ENCODE measurements at places on chromosomes 7 and 10.

GRCh38 chr7:132899833-132900232 lies 182.1 kb downstream of the CHCHD3 start:
- no peak for DNase-seq

DNA sequence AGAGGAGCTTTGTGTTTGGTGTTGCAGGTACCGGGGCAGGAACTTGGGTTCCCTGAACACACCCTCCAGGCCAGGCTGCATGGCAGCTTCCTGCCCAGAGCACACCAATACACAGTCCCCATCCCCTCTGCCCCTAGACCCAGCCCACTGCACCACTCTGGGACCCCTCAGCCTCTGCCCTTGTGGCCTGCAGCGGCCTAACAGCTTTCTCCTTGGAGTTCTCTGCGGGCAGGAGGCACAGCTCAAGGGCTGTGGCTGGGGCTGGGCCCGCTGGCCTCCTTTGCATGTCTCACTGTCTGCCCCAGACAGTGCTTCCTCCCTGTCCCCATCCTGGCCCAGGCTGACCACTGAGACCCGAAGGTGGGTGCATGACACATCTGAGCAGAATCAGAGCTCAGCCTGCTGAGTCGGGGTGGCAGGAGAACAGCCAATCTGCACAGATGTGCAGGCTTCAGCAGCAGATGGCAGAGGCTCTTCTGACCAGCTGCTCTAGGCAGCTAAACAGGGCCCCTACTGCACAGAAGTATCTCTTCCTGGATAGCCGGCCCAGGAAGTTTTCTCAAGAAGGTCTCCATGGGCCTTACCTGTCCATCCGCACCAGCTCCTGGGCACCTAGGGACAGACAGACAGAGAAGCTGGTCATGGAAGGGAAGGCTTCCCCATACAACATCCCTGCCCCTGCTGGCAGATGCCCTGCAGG lies 20.8 kb downstream of the VSIR start:
- DNase-seq, result no peak

GRCh38 chr10:63582690-63583089 lies 61.5 kb downstream of the REEP3 start:
- no peak for DNase-seq

- DNase-seq, result no peak
These were observed 115.1 kb downstream of the CPED1 start for GRCh38 chr7:121103579-121103978.

- no peak for DNase-seq
These were observed 22.6 kb downstream of the HERC4 start for GRCh38 chr10:68052463-68052862.

- DNase-seq, result no peak
These were observed 11.3 kb downstream of the FAM221A start for GRCh38 chr7:23691320-23691719.

- DNase-seq, result no peak
These were observed 11.4 kb downstream of the CARD11 start for GRCh38 chr7:3032256-3032655.

- DNase-seq, result no peak
These were observed 3.4 kb upstream of the CYP2E1 start for GRCh38 chr10:133523631-133524203.
